ENCODE measurements at places on chromosomes 11 and 22. TPM values are rescaled to one million over a fixed set of nuclear protein-coding genes. Genes with fewer than 3 reads are reported as not detected.

GSTT2B gene
- 1.2 TPM for total RNA-seq

- no peaks in the 10 kb centered on the region for H3K36me3 ChIP-seq
- peaks cover 33% of the 10 kb centered on the region for H3K4me1 ChIP-seq
- peak overlapping the region; percentile 84 for H3K27ac ChIP-seq
- H3K27me3 ChIP-seq, result no peaks in the 10 kb centered on the region
Observed at GRCh38 chr22:18056807-18057474, 20.8 kb upstream of the PEX26 start.

DNA sequence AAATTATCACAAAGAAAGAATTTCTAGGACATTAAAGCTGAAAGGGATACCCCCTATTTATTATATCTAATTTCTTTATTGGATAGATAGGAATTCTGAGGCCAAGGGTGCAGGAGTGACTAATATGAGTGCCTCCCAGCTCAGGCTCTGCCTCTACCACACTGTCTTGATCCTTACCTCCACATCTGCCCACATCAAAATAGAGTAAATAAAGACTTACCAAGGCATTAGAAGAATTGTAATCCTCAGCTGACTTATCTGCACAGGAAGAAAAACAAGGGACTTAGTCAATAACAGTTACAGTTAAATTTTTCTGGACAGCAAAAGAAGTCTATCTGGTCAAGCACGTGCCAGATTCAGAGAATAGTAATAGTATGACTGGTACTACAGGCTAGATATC, 72.6 kb upstream of the GDPD4 start:
- H3K27ac ChIP-seq, result no peak overlapping the region
- H3K36me3 ChIP-seq, result peaks cover 44% of the 10 kb centered on the region
- no peak overlapping the region for H3K4me3 ChIP-seq
- H3K27me3 ChIP-seq, result no peaks in the 10 kb centered on the region

RTN4RL2 gene
- 1.2 TPM for total RNA-seq

SLC22A12 gene
- total RNA-seq, result not detected

GRCh38 chr22:19480173-19480568, 451 bp downstream of the CDC45 start:
- no peaks in the 10 kb centered on the region for H3K36me3 ChIP-seq
- peak overlapping the region; percentile 93 for H3K4me3 ChIP-seq
- H3K27me3 ChIP-seq, result no peaks in the 10 kb centered on the region

DNA sequence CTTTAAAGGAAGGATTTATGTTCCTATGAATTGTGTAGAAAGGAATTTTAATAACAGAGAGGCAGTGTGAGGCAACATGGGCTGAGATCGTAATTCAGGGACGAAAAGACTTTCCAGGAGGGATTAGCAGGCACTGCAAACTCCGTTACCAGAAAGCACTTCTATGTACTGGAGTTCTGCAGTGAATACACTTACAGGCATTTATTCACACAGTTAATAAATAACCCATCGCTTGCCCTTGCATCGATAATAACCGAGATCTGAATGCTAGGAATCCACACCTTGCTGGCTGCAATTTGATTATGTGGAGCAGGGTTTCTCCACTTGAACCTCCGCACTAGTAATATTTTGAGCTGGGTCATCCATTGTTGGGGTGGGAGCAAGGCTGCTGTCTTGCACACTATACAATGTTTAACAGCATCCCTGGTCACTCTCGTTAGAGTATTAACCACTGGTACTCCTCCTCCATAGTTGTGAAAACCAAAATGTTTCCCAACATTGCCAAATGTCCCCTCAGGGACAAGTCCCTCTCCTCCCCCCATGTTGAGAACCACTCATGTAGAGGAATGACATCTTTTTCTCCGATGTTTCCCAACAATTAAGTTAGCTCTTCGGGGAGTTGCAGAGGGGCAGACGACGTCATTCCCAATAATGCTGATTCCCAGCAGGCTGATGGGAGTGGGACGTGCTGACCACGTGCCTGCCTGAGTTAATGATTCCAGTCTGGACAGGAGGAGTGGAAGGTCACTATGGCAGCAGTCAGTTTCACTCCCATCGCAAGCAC, 99.5 kb downstream of the SNX19 start:
- DNase-seq, result no peak
- H3K36me3 ChIP-seq, result no peaks in the 10 kb centered on the region
- no peak overlapping the region for H3K4me3 ChIP-seq
- no peak overlapping the region for H3K27ac ChIP-seq
- H3K4me1 ChIP-seq, result no peaks in the 10 kb centered on the region

DNA sequence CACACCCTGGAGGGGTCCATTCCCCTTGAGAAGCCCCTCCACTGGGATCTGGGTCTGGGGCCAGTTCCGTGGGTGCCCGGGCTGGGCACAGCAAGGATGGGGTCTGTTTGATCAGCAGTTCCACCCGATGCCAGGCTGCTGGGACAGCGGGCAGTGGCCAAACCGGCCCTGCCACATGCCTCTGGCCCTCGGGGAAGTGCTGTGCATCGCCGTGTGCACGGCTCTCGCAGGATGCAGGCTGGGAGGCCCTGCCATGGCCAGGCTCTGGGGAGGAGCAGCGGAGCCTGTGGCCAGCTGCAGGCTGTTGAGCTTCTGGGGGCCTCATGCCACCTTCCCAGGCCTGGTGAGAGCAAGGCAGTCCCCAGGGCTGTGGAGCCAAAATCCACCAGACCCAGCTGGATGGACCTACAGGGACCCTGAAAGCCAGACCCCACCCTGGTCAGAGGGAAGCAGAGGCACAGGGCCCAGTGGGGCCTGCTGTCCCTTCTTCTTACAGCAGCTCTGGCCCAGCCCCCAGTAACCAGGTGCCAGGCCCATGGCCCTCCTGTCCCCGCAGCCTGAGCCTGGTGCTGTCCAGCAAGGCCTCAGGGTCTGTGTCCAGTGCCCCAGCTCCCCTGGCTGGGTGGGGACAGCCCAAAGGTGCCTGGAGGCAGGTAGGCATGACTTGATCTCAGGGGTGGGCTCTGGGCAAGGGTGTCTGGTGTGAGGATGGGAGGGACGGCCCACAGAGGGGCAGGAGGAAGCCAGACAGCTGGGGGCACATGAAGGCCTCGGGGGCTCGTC, 57.3 kb downstream of the WNT7B start:
- H3K36me3 ChIP-seq, result no peaks in the 10 kb centered on the region
- H3K27me3 ChIP-seq, result no peaks in the 10 kb centered on the region
- DNase-seq, result no peak
